Stimulated activated CD4-positive, alpha-beta T cell treated with anti-CD3 and anti-CD28 coated beads, Interleukin-1b, Interleukin-23, amount 100 ng/mL, for 1 hour (primary cell): ENCODE measurements at places on chromosomes 12 and 14.

GRCh38 chr14:99391671-99392070 is 89.0 kb downstream of the SETD3 start:
- DNase-seq: no peak

- DNase-seq: no peak
Measured at GRCh38 chr14:49908433-49908782, 15.5 kb downstream of the ARF6 start.

GRCh38 chr12:7162691-7163114 is 26.8 kb upstream of the PEX5 start:
- DNase-seq: no peak

- DNase-seq: no peak
Measured at GRCh38 chr12:79453820-79454219, 236.9 kb downstream of the PAWR start.

- no peak for DNase-seq
Measured at GRCh38 chr12:17976202-17976601, 113.8 kb downstream of the RERGL start.

DNA sequence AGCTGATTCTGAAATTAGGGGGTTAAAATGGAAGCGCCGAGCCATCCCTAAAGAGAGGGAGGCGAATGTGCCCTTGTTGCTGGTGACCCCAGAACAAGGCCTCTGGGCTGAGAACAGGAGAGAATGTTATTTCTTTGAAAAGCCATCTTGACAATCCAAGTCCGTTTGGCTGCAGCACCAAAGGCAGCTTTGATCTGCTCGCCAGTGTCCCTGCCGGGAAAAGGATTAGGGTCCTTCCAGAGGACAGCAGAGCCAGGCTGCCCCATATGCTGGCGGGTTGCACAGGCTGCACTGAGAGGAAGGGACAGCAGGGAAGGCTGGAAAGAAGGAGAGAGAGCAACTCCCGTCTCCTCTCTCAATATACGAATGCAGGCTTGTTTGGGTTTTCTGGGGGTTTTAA is 141.7 kb downstream of the TMEM132C start:
- no peak for DNase-seq

GRCh38 chr12:48193623-48194022 is 9.5 kb downstream of the OR10AD1 start:
- no peak for DNase-seq

- DNase-seq: no peak
Measured at GRCh38 chr14:36479344-36479743, 40.7 kb downstream of the NKX2-1 start.

- DNase-seq: no peak
Measured at GRCh38 chr14:76304536-76305267, 71.2 kb upstream of the ESRRB start.

DNA sequence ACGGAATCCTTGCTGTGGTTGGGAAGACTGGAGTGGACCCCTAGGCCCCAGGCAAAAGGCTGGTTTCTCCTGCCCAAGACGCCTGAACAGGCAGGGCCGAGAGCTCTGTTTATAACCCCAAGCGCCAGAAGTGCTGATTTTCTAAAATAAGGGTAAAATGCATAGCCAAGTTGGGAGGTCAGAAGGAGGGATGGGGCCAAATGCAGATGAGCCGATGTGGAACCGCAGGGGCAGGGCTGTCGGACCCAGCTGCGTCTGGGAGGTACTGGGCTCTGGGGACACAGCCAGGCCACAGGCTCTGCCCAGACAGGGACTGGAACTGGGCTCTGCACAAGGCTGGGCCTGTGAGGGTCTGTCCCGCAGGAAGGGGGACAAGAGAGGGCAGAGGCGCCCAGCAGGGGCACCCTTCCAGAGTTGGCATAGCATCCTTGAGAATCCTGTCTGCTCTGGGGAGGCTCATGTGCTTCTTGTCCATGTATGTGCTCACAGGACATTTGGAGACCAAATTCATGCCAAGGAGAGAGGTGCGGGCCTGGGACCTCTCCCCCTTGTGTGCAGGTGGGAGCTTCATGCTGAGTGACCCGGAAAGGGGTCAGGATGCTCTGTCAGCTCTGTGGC is 49.1 kb downstream of the JAG2 start:
- DNase-seq: no peak

- no peak for DNase-seq
Measured at GRCh38 chr12:28415755-28416154, 225.5 kb downstream of the CCDC91 start.

DNA sequence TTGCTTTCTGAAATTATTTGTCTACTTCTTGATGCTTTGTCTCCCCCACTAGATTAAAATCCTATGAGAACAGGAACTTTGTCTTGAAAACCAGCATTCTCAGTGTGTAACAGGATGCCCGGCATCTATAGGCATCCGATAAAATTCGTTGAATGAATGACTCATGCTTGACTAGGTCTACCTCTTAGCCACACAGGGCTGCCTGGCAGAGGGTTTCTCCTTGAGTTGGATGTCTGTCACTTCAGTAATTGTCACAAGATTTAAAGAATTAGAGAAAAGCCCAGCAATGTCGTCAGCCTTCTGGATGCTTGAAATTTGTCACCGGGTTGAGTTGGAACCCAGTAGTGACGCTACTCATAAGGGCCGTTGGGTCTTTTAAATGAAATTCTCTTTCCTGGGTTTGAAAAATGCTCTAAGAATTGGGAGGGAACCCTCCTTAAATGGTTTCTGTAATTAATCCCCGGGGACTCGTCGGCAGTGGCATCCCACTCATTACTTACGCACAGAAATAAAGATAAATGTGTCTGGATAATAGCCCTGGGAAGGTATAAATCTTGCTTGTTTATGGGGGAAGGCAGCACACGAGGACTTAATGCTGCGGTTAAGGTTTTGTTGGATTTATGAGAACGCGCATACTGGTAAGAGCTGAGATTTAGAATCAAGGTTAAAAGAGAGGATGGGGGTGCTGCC is 194.1 kb downstream of the AACS start:
- DNase-seq: no peak
